ENCODE measurements at places on chromosomes 3 and 15. TPM values are rescaled to one million over a fixed set of nuclear protein-coding genes. Genes with fewer than 3 reads are reported as not detected.

DNA sequence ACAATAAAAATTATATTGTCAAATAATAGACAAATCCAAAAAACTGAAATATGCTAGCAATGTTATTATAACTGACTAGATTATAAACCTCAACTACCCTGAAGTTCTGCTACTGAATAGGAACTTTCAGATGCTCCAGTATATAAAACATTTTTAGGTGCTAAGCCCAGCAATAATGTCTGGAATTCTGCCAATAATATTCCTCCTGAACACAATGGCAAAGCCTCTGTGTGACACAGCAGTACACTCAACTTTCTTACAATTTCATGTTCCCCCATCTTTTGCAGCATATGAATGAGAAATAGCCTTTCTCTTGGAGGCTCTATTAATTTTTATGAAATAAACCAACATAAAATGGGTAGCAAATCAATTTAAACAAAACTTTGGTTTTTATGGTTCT, 29.5 kb downstream of the ATOSA start:
- no peak for DNase-seq

GRCh38 chr3:194405766-194406165, 6.7 kb upstream of the GP5 start:
- DNase-seq = no peak

- no peak for DNase-seq
Measured at GRCh38 chr3:150144191-150144708, 173.6 kb upstream of the PFN2 start.

DNA sequence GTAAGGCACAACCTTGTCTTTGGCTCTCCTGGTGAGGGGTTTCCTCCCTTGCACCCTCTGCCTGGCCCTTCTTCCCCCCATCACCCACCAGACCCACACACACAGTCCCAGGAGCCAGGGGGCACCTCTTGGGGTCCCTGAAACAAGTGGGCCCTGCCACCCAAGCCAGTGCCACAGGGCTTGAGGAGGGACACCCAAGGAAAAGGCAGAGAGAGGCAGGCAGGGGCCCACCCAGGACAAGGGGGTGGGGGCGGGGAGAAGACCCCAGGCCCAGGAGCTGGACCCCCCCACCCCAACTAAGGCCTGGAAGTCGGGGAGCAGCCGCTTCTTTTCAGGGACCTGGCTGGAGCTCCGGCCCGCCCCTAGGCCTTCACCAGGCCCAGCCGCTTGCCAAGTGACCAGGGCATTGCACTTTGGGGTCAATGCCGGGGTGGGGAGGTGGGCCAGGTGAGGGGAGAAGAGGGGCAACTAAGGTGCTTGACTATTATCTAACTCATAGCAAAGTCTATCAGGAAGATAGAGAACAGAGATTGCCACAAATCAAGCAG, 88.9 kb downstream of the KCNMB2 start:
- no peak for DNase-seq

DNA sequence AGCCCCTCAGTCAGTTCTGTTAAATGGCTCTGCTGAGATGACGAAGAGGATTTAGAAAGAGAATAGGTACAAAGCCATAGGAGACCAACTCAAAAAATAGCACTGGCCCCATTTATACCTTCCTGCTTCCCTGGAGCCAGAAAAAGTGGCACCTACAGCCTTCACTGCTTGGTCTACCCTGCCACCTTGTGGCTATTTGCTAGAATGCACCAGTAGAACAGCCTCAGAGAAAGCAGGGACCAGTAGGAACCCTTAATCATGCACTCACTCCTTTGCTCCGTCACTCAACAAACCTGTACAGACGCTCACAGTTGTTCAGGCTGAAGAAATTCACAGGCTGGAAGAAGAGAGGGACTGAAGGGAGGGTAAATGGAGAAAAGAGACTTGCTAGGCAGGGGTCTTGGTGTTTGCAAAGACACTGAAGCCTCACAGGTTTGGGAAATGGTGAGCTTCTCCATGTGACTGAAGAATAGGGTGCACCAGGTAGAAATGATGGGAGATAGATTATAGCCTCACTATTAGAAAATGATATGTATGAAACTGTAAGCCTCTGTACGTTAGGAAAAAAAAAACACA, 12.1 kb upstream of the RTP2 start:
- peak; percentile 86 for DNase-seq

GPR27 gene
- 10.7 TPM for polyA plus RNA-seq

WDR93 gene
- polyA plus RNA-seq = 0.03 TPM

PATL2 gene
- polyA plus RNA-seq = 1.0 TPM
